Stimulated activated CD8-positive, alpha-beta memory T cell treated with anti-CD3 and anti-CD28 coated beads, Interleukin-7, amount 100 ng/mL, for 4 hours (primary cell): ENCODE measurements at places on chromosomes 4 and X.

DNA sequence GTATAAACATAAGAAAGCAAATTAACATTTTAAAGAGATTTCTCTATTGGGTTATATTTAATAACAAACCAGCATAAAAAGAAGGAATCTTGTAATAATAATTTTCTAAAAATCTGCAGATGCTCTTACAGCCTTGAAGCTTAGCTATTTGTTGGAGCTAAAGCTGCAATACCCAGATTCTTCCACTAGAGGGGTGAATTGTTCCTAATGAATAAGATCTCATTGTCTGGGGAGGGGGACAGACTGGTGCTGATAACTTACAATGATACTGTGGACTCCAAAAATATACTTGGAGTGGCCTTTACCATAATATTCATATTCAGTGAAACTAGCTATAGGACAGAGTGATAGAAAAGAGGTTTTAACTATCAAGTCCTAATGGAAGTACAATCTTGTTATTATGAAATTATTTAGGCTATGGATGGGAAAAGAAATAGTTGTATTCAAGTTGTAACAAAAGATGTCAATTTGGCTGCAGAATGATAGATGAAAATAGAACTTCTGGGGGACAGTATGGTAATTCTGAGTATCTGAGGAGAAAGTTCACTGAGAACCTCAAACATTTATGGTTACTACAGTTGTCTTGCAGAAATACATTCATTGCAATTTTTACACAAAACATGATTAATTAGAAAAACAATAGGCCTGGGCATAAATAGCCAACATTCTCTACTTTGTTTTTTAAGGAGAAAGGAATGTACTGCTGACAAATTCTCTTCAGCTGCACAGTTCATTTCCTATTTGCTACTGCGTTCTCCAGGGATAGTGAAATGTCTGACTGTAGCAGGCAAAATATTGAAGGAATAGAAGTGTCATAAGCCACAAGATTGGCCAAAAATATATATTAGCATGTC lies 443.3 kb downstream of the GBA3 start:
- no peak for DNase-seq

DNA sequence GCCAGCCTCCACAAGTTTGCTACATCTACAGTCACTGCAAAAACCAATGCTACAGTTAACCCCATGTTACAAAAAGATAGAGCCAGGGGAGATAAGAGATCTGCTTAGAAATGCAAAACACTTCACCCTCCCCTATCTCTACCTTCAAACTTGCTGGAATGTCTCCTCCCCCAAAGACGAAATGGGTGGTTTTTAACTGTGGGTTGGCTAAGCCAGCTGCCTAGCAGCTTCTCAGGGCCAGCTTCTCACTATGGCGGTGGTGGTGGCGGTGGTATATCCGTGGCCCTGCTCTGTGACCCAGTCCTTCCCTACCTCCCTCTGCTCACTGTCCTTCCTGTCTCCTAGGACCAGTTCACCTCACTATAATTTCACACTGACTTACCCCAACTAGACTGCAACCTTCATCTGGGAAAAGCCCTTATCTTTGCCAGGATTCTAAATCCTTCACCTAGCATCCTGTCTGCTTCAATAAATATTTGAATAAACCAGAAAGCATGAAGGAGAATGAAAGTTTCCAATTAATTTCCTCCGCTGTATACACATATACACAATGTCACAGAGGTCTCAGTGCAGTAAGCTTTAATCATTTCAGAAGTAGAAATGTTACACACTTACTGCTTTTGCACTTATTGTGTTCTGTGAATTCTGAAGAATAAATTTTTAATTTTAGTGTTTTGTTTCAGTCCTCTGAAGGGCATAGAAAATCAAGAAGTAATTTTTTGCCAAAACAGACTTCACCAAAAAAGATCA lies 46.3 kb downstream of the SH3KBP1 start:
- DNase-seq, result no peak

GRCh38 chr4:159343116-159343515 lies 240.2 kb downstream of the RAPGEF2 start:
- no peak for DNase-seq

GRCh38 chrX:132775263-132775823 lies 183.1 kb downstream of the HS6ST2 start:
- no peak for DNase-seq

DNA sequence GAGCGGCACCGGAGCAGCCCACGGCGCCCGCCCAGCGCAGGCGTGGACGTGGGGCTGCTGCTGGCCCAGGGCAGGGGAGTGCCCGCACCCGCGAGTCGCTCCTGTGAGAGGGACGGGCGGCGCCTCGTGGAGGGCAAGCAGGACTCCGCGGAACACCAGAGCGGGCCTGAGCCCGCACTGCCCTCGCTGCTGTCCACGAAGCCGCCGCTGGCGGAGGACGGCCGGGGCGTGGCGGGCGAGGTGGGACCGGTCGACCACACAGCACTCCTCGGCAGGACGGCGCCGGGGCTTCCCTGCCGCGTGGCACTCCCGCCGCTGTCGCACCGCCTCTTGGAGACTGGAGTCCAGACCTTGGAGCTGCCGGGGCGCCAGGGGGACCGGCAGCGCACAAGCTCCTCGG lies 29.0 kb downstream of the FAM53A start:
- no peak for DNase-seq
